Osteoblast (primary cell): ENCODE measurements at places on chromosomes 4 and X. TPM values are rescaled to one million over a fixed set of nuclear protein-coding genes. Genes with fewer than 3 reads are reported as not detected.

- DNase-seq = no peak
These were observed 193.8 kb downstream of the FBXO8 start for GRCh38 chr4:174089711-174090110.

DNA sequence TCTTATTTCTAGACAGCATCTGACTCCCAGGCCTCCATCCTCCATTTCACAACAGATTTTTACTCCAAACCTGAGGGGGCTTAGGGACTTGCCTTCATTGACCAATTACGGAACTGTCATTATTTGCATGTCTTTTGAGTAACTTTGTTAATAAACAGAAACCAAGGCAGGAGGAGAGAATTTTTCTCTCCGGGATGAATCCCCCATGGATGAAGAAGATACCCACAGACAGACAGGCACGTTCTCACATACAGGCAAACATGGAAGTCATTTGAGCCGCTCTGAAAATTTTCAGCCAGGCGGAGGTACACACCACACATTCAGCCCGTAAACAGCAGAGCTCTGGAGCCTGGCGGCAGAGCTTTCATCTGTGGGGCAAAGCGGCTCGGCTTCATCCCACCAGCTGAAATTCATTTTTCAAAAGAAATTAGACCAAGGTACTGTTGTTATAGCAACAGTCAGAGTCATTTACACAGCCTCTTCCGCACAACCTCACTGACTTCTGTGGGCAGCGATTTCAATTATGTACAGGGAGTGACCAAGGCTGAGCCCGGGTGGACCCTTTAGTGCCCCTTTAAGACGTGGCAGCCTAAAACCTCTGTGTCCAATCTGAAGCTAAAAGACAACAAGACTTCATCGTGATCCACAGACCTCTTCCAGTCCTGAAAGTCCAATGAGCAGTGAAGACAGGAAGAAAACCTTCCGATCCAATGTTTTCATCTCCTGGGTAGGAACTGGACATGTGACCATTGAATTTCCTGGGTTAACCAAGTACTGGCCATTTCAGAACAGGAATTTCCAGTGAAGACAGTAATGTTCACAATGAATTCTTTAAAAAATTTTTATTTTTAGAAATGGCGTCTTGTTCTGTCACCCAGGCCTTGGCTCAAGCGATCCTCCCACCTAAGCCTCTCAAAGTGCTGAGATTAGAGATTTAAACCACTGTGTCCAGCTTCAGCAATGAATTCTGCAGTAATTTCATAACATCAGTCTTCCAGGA lies 237.0 kb downstream of the MGST2 start:
- no peak for DNase-seq

DNA sequence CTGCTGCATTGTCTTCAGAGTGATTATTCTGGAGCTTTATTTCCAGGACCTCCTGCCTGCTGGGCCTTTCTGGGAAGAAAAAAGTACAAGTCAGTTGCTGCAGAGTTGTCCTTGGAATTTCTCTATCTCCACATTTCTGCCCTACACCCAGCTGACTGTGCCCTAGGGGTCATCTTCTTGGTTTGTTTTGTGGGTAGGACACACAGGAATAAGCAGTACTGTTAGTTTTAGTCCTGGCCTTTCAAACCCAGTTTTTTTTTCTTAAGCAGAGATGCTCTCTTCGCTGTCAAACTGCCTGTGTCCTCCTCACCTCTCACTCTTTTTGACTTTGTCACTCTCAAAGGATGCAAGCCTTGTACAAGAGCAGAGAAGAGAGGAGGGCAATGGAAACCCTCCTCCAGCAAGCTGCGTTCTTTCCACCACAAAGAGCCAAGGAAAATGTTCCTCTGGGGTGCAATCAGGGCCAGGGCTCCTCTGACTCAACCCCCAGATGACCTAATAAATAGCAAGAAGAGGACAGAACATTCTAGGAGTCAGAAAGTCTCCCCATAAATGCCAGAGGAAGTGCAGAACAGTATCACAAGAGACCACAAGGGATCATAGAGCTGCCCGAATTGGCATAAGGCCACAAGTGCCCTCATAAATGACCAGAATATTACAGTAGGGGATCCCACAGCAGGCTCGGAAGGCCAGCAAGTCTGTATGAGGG lies 186.2 kb downstream of the RCHY1 start:
- peak; percentile 57 for DNase-seq

- DNase-seq = peak; percentile 97
These were observed 32.7 kb downstream of the TBC1D14 start for GRCh38 chr4:6942238-6942800.

GRCh38 chr4:13659341-13660070 lies 32.0 kb upstream of the BOD1L1 start:
- no peak for DNase-seq

PAGE2 gene
- total RNA-seq = not detected in 2 replicates

DNA sequence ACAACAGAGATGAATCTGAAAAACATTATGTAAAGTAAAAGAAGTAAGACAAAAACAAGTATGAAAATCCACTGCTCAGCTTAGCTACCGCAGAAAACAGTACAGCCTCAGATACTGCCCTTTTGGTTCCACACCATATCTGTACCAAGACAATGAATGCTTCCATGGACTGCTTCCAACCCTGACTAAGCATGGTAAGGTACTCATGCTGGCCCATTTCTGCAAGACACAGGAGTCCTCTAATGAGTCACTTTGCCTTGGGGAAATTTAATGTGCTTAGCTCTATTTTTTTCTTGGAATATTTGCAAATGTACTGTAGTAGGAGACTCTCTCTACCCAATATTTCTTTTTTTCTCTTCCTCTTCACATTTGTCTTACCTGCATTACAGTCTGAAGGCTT lies 931.7 kb upstream of the HS3ST1 start:
- no peak for DNase-seq

GRCh38 chrX:96425200-96425599 lies 259.4 kb upstream of the DIAPH2 start:
- no peak for DNase-seq

- DNase-seq = no peak
These were observed 224.6 kb downstream of the BCOR start for GRCh38 chrX:39873117-39873516.

DNA sequence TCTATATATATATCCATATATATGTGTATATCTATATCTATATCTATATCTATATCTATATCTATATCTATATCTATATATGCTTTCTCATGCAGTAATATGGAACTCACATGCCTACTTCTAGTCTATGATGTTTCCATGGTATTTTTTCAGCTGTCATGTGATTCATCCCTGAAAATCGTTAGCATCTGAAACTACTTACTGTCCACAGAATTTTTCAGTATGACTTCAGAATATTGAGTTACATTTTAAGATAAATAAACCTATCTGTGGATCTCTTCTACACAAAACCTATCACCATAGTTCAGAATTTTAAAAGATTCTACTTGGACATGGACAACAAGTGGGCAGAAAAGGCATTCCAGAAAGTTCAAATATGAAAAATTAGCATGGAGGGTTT lies 855.1 kb upstream of the INTU start:
- peak; percentile 89 for DNase-seq

CTAG1B gene
- not detected in 2 replicates for total RNA-seq

NXF2 gene
- not detected in 2 replicates for total RNA-seq

- DNase-seq = no peak
These were observed 93.2 kb upstream of the PRKX start for GRCh38 chrX:3806630-3807029.

DNA sequence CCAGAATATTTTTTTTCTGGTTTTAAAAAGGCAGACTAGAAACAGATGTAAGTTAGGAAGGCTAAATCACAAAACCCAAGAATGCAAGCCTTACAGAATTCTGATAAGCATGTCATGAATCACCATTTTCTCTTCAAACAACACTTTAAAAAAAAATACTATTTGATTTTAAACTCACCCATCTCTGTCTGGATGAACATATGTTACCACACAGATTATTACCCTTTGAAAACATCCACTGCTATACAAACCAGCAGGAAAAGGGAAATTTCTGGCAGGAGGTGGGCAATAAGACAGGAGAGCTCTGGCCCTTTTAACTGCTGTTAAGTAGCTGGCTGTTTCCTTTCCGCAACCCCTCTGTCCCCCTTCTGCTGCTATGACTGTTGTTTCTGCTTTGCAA lies 317.7 kb upstream of the NOCT start:
- no peak for DNase-seq

- DNase-seq = no peak
These were observed 314.9 kb upstream of the TEX13C start for GRCh38 chrX:125004799-125005198.

- DNase-seq = no peak
These were observed 30.5 kb upstream of the MAGED1 start for GRCh38 chrX:51862920-51863319.

SATL1 gene
- not detected in 2 replicates for total RNA-seq

DNA sequence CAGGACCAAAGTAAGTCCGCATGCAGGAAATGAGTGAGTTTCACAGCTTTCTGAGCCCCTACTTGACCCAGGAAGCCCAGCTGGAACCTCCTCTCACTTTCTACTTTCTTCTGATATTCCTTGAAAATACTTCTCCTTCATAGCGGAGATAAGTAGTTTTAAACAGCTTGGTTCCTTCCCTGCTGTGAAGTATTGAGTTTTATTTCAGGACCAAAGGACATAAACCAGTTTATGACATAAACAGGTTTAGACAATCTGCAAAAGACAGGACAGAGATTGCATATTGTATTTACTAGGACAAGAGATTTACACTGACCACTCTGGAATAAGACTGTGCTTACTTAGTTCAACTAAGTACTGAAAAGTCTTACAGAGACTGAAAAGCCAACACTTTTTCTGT lies 54.8 kb downstream of the PAGE2 start:
- no peak for DNase-seq

GRCh38 chr4:18198653-18199052 lies 177.1 kb upstream of the LCORL start:
- DNase-seq = no peak

- peak; percentile 82 for DNase-seq
These were observed 80.8 kb downstream of the ANKRD50 start for GRCh38 chr4:124631760-124632159.

TMPRSS11F gene
- not detected in 2 replicates for total RNA-seq

SFRP2 gene
- total RNA-seq = 0.29 TPM in 1 of 2 replicates, not detected in the other

- DNase-seq = no peak
These were observed 2.2 kb downstream of the NFKB1 start for GRCh38 chr4:102503301-102503746.

DNA sequence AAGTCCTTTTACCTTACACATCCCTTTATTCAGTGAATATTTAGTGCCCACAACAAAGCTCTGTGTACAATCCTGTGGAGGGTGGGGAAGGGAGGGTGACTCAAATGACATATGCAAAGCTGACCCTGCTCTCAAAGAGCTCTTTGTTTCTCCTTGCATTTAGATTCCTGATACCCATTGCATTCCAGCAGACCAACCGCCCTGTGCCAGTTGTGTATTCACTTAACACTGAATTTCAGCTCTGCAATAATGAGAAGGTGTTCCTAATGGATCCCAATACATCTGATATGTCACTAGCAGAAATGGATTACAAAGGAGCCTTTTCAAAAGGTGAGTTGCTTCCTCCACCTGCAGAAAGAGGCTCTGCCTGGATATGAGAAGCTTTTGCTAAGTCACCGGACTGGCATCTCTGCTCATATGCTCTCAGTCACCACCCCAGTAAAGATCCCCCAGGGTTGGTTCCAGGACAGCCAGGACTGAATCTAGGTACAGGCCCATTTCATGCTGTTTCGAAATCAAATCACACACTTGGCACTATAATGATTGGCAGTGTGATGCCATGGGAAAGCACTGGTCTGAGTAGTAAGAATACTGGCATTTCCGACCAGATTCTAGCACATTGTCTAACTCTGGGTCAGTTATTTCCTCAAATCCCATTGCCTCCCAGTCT lies 17.1 kb upstream of the ANXA3 start:
- DNase-seq = no peak

SHOX gene
- total RNA-seq = 11.8 and 13.4 TPM in 2 replicates

SOX3 gene
- not detected in 2 replicates for total RNA-seq
